Esophagus muscularis mucosa (tissue), 4 donors: ENCODE measurements at places on chromosomes 13 and 19. TPM values are rescaled to one million over a fixed set of nuclear protein-coding genes. Genes with fewer than 3 reads are reported as not detected.

Gene USE1
- total RNA-seq: 26.2 TPM

Gene ZNF665
- total RNA-seq: 2.9 TPM

Gene WDR88
- not detected for total RNA-seq

Gene KLK15
- total RNA-seq: not detected

Gene FGF21
- not detected for total RNA-seq

Gene PDX1
- not detected for total RNA-seq

Gene CTU1
- total RNA-seq: 18.9 TPM

Gene PLK5
- total RNA-seq: 0.17 TPM

Gene HIPK4
- total RNA-seq: 0.63 TPM

Gene TMPRSS9
- not detected for total RNA-seq

Gene SEMA6B
- 22.5 TPM for total RNA-seq

Gene CCDC8
- 11.6 TPM for total RNA-seq

Gene CPAMD8
- total RNA-seq: 21.0 TPM
